ENCODE measurements at places on chromosomes 1 and 21.

DNA sequence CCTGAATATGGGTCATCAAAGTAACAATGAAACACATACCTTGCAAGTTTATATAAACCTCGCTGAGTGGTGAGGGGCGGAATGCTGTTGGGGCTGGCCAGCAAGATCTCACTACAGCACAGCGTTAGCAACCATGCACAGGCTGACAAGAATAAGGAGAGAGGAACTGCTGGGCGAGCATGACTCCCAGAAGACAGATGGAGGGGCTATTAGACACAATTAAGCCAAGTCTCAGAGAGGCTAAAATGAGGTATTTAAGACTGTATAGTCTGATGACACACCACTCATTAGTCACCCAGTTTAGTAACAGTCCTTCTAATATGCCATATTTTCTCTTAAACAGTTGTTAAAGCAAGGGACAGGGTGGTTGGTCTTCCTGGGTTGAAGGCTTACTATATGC is 340.2 kb upstream of the NR5A2 start:
- DNase-seq: no peak

GRCh38 chr1:160646180-160646579 is 664 bp downstream of the SLAMF1 start:
- no peak for DNase-seq

DNA sequence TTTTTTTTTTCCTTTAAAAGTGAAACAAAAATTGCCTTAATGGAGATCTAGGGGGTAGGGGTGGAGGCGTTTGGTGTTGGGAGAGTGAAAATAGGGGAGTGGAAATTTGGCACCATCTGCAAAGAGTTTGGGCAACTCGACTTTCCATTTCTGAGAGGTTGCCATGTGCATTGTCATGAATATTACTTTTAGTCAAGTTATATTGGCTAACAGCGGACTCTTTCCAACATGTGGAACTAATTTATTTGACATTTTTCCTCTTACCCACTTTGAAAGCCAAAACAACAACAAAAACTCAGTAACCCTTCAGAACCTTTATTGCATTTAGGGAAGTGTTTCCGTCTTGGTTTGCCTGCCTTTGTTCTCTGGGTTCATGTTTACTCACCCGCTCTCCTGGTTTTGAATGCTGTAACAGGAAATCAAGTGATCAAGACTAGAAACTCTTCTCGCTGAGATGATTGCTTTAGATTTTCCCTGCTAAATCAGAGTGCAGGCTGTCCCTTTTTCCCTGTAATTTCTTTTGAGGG is 70.4 kb downstream of the CACHD1 start:
- no peak for DNase-seq

GRCh38 chr1:21518774-21519455 is 9.7 kb downstream of the ALPL start:
- no peak for DNase-seq

GRCh38 chr1:208156310-208156709 is 87.9 kb downstream of the PLXNA2 start:
- no peak for DNase-seq

DNA sequence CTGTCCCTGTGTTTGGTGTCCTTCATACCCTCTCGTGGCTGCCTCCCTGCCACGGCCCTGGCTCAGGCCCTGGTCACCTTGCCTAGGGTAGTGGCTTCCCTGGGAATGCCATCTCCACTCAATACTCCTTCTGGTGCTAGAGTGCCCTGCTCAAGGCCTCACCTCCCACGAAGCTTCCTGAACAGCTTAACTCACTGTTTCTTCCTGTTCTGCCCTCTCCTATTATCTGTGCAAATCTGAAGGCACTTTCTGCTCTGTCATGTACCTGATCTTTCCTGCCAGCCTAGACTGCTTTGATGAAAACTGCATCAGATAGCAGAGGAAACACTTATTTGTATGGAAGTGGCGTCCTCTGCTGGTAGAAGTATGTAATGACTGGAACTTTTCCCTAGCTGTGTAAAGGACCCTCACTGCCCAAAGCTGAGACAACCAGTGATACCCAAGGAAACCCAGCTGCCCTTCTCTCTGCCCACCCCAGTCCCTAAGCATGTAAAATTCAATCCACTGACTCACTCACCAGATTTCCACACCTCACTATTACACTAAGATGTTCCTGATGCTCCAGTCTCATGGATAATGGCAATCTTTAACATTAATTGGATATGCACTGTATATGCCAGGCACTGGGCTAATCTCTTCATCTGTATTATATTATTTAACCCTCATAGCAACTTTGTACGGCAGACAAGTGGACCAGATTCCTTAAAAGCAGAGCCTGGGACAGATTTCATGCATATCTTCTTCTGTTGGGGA is 36.2 kb upstream of the BTG2 start:
- no peak for DNase-seq

- no peak for DNase-seq
Measured at GRCh38 chr1:177770096-177770495, 199.8 kb downstream of the SEC16B start.

- DNase-seq: no peak
Measured at GRCh38 chr1:71964188-71964587, 318.2 kb downstream of the NEGR1 start.

DNA sequence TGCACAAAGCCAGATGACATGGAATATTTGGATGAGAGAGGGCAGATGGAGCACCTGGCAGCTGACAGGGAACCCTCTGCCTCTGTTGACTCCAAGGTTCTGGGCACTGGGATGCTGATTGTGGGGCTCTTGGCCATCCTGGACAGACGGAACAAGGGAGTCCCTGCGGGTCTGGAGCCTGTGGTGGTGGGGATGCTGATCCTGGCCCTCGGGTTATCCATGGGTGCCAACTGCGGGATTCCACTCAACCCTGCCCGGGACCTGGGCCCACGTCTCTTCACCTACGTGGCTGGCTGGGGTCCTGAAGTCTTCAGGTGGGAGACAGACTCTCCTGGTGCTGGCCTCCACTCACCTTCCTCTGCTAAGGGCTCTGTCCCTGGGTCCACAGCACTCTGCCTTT is 1.8 kb upstream of the ATP8B2 start:
- no peak for DNase-seq

DNA sequence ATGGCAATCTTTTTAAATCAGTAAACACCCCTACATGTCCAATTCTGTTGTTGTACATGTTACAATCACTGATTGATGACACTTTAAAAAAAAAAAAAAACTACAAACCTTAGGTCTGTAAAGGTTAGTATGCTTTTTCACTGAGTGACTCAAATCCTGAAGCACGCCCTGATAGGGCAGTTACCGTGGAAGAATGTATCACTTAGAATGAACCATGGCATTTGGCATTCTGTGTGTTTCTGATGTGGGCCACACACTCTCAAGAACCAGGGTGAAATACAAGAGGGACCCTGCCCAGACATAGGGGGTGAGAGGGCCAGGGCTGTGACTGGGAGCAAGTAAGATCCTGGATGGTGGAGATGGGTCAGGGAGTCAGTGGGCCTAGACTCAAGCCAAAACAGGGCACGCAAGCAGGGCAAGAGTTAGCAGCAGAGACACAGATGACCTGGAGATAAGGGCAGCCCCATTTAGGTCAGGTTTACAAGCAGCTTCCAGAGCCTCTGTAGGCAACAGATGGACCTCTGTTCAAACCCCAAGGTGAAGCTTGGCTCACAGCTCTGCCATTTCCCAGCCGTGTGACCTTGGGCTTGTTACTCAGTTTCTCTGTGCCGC is 47.6 kb upstream of the DMRTB1 start:
- DNase-seq: no peak

DNA sequence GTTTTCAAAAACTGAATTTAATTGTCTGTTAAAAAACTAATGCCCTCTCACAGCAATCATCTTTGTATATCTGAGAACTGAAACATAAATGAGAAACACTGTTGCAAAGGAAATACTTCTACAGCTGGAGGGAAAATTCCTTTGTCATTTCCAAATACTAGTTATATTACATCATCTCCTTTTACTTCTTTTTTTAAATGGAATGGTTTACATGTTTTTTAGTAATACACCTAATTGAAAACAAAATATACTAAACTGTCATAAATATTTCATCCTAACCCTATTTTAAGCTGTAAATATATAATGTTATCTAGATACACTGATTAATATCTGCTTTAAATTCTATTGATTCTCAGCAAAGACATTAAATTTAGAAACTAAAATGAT is 19.1 kb downstream of the CDC42BPA start:
- DNase-seq: no peak

- no peak for DNase-seq
Measured at GRCh38 chr1:102074874-102075273, 78.1 kb upstream of the OLFM3 start.

GRCh38 chr1:43883321-43883720 is 50.3 kb upstream of the ARTN start:
- no peak for DNase-seq

- DNase-seq: peak; percentile 63
Measured at GRCh38 chr1:152458384-152459185, 44.5 kb upstream of the CRNN start.

DNA sequence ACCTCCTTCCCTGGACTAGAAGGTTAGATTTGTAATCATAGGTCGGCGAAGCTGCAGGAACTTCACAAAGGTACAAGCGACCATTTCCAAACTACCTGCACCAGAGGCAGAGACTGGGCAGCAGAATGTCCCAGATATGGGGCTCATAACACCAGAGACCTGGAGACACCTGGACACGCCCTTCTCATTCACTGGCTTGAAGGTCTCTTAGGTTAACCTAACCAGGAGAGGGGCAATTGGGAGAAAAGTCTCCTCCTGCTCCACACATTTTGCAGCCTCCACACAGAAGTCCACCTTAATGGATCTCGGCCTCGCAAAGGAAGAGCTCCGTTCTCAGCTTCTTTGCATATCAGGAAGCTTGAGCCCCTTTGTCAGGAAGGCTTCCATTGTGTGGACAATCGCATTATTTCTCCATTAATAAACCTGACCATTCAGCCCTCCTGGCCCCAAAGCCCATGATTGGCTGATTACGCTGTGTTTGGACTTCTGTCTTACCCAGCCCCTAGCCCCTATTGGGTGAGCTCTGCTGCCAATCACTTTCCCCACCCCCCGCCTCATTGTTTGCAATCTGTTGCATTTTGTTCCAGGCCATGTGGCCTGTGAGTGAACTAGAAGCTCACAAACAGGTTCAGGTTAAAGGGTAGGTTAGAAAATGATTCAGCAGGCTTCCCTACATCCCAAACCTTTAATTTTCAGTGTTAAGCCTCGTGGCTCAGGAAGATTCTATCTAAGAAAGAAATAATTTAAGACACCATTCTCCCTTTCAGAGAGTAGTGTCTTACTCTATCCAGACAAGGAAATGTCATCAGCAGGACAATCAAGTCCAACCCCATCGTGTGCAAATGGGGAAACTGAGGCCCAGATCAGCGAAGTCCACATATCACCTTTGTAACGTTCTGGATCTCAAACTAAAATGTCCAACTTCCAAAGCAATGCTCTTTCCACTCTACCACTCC is 2.8 kb downstream of the MYCL start:
- no peak for DNase-seq

GRCh38 chr1:109112056-109112651 is 1.8 kb upstream of the ELAPOR1 start:
- no peak for DNase-seq

- no peak for DNase-seq
Measured at GRCh38 chr1:29719253-29719652, 482.9 kb downstream of the PTPRU start.

- DNase-seq: no peak
Measured at GRCh38 chr1:157852476-157852875, 10.9 kb upstream of the CD5L start.

- DNase-seq: no peak
Measured at GRCh38 chr1:242731446-242731845, 206.9 kb upstream of the PLD5 start.

GRCh38 chr1:186605762-186606350 is 74.4 kb downstream of the PTGS2 start:
- DNase-seq: no peak

GRCh38 chr1:111867868-111868440 is 112.3 kb downstream of the DDX20 start:
- DNase-seq: no peak

DNA sequence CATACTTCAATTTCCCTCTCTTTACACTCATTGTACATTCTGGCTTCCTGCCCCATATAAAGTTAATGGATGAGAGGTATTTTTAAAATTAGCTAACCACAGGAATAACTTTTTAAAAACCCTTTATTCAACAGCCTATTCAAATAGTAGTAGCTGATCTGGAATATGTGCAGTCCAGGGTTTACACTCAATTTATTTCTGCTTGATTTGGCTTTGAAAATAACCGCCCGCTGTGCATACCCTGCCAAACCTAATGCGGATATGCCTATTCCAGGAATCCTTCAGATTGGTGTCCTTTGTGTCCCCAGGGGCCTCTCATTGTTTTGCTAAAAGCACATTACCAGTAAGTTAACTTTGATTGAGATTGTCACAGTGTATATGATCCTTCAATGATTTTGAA is 1686.2 kb downstream of the PLA2G4A start:
- no peak for DNase-seq

DNA sequence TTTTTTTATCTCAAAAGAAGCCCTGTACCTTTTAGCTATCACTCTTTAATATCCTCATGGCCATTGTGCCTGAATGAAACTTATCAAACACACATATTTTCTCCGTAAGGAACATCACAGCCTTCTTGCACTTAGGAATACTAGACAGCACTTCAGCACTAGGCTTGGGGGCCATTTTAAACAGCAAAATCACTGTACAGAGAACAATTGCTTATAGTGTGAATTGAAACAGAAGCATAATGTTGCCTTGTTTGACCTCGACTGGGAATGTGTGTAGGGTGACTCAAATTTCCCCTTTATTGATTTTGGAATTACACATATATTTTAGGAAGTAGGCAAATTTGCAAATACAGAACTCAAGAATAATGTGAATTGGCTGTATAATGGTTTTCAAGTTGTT is 36.4 kb downstream of the KYAT3 start:
- DNase-seq: no peak

- no peak for DNase-seq
Measured at GRCh38 chr1:20660847-20661206, 342 bp downstream of the DDOST start.

- DNase-seq: no peak
Measured at GRCh38 chr1:202200669-202201068, 7.1 kb downstream of the LGR6 start.

- DNase-seq: no peak
Measured at GRCh38 chr1:114150016-114150415, 3.7 kb downstream of the SYT6 start.
